ENCODE measurements at places on chromosomes 7 and 10.

GRCh38 chr7:50226669-50227068 is 77.8 kb upstream of the IKZF1 start:
- DNase-seq = no peak

- DNase-seq = no peak
Observed at GRCh38 chr7:4255336-4255735, 426.8 kb upstream of the FOXK1 start.

GRCh38 chr7:46484906-46485305 is 563.8 kb upstream of the IGFBP3 start:
- peak; percentile 44 for DNase-seq

DNA sequence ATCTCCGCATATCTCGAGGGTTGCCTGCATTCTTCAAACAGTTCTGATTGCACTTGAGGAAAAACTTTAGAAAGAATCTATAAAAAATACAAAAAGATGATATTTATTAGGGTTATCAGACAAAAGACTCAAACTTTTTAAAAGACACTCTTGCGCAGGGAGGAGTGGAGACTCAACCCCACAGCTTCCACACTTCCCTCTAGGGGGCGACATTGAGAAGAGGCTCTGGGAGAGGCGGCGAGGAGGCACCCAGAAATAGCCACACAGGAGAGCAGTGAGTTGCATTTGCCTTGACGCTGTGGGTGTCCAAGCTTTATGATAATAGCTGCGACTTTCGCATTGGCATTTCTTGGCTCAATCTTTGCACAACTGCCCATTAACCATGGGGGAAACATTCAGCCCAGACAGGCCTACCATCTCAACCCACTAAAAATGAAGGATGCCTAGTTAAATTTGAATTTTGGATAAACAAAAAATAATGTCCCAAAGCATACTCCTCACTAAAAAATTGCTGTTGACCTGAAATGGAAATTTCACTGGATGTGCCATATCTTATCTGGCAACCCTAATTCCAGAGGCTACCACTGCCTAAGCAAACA is 86.2 kb downstream of the EBF3 start:
- peak; percentile 34 for DNase-seq

GRCh38 chr7:116805100-116805544 is 57.3 kb upstream of the CAPZA2 start:
- no peak for DNase-seq

DNA sequence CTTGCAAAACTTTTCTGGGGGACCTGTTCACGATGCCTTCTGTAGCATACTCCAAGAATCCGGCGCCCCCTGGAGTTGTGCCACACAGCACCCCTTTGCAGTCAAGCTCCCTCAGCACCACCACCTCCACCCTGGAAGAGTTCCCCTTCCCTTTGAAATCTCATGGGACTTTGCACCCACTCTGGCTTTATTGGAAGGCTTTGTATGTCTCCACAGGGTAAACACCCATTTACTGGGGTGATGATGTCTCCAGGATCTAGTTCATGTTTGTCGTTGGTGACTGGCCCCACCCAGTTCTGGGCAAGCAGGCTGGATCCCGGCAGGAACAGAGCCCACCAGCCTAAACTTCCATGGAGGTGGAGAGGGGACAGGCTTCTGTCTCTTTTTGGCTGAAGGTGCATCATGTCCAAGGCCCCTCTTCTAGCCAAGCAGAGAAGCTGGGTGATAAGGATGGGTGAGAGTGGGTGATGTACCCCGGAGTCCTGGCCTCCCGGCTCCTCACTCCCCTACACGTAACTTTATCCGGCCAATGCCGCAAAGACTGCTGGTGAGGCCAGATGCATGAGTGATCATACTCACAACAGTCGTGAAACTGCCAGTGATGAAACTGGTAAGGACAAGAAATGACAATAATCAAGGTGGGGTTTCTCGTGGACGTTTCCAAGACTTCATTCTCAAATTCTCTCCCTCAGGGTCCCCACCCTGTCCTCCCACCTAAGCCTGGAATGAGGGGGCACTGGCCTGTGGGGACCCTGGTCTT is 695 bp upstream of the CLDN4 start:
- peak; percentile 92 for DNase-seq

GRCh38 chr7:155807789-155808548 is 4.3 kb downstream of the SHH start:
- peak; percentile 72 for DNase-seq

- DNase-seq = peak; percentile 61
Observed at GRCh38 chr7:102978284-102978683, 65.5 kb downstream of the LRRC17 start.

DNA sequence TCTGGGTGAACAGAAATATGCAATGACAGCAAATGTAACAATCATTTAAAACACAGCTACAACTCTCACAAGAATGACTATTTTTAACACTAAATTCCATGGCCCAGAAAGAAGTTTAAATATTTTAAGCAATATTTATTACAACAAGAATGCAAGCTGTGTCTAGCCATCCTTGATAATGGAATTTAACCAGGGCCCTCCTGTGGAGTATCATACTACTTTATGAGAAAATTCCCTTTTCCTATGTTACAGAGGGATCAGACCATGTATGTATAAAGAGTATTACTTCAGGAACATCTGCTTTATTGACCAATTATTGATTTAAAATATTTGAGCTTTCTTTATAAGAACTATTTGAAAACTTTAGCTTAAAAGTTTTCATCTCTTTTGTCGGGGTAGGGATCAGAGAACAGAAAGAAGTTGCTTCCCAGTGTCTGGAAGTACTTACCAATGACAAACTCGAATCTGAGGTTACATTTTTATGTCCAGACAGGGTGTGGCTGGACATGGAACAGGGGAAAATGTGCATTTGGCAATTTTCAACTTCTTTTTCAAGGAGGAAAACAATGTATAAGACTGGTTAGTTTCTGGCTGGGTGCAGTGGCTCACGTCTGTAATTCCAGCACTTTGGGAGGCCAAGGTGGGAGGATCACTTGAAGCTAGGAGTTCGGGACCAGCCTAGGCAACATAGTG is 48.3 kb upstream of the NRBF2 start:
- DNase-seq = no peak

DNA sequence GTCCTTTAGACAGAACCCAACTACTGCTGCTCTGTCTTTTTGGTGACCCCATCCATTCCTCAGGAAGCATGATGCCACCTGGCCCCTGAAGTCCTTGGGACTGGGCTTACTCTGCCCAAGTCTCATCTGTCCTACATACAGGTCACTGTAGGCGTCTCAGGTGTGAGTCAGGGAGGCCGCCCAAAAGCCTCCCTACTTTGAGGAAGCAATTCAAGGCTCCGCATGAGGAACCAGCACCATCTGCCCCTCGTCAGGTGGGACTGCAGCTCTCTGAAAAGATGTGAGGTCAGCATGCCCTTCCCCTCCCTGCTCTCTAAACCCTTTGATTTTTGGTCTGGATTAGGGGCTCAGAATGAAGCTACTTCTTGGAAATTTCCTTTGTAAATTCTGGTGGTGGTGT is 354.8 kb downstream of the CXCL12 start:
- DNase-seq = no peak

DNA sequence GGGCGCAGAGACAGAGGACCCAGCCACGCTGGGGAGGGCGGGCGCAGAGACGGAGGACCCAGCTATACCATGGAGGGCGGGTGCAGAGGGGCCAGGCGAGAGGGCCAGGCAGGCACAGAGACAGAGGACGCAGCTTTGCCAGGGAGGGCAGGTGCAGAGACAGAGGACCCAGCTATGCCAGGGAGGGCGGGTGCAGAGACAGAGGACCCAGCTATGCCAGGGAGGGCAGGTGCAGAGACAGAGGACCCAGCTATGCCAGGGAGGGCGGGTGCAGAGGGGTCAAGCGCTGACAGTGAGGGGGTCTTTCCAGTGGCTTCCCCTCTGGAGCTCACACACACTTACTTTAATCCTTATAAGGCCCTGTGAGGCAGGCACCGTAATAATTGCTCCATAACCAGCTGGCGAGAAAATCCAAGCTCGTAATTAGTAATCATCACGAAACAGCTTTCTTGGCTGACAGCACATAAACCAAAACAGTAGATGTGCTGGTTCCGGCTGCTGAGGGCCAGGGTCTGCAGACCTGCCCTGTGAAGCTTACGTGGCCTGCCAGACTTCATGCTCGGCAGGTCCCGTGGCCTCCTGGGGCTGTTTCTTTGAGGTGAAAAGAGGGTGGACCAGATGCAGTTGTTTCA is 137.2 kb downstream of the VIPR2 start:
- DNase-seq = no peak

DNA sequence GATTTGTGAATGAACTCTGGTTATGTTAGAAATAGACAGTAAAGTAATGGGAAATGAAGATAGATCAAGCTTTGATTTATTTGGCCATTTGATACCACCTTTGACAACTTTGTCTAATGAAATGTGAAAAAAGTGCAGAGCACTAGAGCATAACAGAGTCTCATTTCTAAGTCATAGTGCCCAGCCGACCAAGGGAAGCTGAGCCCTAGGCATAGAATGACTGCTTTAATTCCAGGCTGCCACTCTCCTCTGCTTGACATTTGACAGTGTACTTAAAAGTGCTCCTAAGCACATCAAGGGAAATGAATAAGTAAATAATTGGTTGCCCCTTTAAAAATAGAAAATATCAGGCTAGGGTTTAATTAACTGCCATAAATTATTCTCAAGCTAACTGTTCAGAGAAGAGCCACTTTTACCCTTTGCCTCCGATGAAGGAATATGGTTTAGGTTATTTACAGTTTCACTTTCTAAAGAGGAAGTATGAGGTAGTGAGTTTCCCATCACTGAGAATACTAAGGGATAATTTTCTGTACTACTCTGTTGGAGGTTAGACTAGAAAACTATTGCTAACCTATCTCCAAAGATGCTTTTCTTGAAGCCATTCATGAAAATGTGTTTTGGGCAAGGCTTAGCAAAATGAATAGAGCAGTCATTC is 591.6 kb downstream of the REEP3 start:
- DNase-seq = no peak

DNA sequence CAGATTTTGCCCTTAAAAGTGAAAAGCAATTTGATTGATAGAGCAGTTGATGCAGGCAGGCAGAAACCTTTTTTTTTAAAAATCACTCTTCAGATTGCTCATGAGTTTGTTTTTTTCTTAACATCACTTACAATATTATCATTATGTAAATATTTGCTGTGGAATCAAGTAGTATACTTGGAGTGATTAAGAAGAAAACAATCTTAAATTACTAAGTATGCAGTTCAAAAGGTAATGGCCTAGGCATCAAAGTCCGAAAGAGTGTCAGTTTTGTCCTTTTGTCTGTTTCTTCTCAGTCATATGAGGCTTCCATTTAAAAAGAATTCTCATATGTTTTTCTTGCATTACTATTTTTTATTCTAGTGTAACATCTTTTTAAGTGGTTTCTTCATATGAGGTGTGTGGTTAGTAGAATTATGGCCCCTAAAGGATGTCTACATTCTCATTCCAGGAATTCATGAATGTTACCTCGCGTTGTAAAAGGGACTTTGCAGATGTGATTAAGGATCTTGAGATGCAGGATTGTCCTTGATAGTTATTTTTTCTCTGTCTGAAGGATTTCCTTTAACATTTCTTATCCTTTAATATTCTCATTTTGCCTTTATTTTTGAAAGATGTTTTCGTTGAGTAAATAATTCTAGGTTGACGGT is 44.0 kb downstream of the BICC1 start:
- DNase-seq = no peak

- no peak for DNase-seq
Observed at GRCh38 chr7:84624527-84624926, 429.9 kb upstream of the SEMA3A start.
